ENCODE measurements at places on chromosomes 12 and 14.

DNA sequence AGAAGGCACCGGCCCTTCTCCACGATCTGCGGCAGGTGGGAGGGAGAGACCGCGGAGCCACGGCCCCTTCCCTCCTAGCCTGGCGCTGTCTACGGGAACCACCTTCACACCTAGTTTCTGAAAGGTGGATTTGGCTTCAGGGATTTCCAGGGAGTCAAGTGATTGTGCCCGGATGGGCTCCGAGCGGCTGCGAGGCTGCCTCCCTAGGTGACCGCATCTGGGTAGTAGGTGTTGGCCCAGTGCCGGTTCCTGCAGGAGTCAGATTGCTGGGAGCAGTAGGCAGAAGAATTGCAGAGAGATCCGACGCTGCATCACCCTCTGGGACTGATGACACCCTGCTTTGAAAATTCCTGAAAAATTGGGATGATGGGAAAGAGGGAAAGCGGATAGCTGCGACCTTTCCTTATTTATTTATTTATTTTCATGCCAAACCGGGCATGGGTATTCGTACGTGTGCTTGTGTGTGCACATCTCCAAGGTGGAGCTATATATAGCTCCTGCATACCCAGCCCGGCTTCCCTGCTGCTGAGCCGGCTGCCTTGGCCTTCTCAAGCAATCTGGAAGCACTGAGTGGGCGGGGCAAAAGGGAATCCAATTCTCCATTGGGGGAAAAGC is 1.1 kb downstream of the CNTN1 start:
- no peak for DNase-seq

DNA sequence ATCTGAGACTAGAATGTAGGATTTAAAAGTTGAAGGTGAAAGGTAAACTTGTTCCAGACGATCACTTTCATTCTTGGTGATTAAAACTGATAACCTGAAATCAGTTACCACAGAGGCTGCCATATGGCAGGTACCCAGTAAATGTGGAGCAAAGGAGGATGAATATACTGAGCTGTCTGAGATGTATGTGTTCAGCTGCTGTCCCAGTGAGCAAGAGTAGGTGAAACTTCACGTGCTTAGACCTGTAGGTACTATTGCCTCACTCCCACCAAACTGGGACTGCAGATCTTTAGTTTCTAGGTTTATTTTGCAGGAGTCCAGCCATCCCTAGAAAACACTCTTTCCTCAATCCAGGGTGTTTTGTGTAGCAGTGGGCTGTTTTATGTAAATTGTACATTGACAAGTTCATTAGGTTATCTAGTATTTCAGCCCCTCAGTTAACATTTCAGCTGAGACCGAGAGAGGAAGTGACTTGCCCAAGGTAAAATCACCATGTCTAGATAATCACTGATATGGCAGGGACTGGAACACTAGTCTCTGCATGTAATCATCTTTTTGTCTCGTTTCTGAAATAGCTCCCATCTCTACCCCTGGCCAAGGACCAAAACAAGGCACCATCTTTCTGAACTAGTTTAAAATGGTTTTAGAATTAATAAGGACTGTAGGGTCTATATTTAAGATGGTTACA is 62.7 kb downstream of the ATG14 start:
- no peak for DNase-seq

- DNase-seq: peak; percentile 42
These were observed 532 bp downstream of the NOC4L start for GRCh38 chr12:132144810-132145168.

- no peak for DNase-seq
These were observed 21.7 kb downstream of the ELK3 start for GRCh38 chr12:96215919-96216273.

- no peak for DNase-seq
These were observed 38.8 kb downstream of the TMEM63C start for GRCh38 chr14:77220246-77221017.

DNA sequence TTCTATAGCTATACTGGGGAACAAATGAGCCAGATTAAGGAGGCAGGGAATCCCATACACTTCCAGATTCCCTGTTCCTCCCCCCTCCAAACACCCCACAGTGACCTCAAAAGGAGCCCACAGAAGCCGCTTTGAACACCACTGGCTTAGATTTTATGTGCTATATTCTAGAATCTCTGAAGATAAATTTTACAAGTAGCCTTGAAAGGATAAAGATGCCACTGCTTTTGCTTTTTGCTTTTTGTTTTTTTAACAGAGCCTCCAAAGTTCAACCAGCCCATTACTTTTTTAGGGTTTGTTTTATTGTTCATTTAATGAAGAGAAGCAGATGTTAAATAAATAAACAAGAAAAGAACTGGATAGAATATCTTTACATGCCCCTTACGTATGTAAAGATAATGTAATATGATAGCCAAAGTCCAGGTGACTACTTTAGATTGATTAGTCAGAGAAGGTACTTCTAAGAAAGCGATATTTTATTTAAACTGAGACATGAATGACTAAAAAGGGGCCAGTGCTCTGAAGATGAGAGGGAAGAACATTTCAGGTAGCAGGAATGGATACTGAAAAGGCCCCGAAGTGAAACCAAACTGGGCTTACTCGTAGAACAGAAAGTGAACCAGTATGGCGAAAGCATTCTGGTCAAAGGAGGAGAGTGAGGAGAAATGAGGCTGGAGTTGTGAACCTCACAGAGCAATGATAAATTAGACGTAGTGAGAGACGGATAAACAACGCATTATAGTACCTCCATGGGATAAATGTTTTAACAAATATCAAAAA is 44.6 kb downstream of the DUSP6 start:
- DNase-seq: no peak

- peak; percentile 99 for DNase-seq
These were observed 98.8 kb downstream of the CALM1 start for GRCh38 chr14:90495357-90496276.

DNA sequence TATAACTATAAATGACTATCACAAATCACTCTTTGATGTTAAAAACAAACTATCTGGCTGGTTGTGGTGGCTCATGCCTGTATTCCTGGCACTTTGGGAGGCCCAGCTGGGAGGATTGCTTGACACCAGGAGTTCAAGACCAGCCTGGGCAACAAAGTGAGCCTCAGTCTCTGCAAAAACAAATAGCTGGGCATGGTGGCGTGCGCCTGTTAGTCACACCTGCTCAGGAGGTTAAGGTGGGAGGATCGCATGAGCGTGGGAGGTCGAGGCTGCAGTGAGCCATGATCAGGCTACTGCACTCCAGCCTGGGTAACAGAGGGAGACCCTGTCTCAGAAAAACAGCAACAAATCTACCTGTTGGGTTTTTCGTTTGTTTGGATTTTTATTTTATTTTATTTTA is 5.4 kb downstream of the TXNRD1 start:
- no peak for DNase-seq

Measured in H54 (cell line).